Melanocyte of skin (primary cell): ENCODE measurements at places on chromosomes 12 and 14. TPM values are rescaled to one million over a fixed set of nuclear protein-coding genes. Genes with fewer than 3 reads are reported as not detected.

The IFT81 gene
- 30.3 and 47.3 TPM in 2 replicates for total RNA-seq

The ASCL1 gene
- total RNA-seq: under 0.01 TPM in 1 of 2 replicates, not detected in the other

The NXPH4 gene
- total RNA-seq: 0.33 and 0.62 TPM in 2 replicates

The FITM1 gene
- total RNA-seq: 0.34 and 0.73 TPM in 2 replicates

The CACNA2D4 gene
- total RNA-seq: under 0.01 and 0.34 TPM in 2 replicates

The GALNT16 gene
- under 0.01 TPM in 1 of 2 replicates, not detected in the other for total RNA-seq

The SERPINA9 gene
- total RNA-seq: not detected in 2 replicates

The TCTN2 gene
- 28.4 and 34.8 TPM in 2 replicates for total RNA-seq

The OR10G3 gene
- total RNA-seq: not detected in 2 replicates

The RAD9B gene
- 0.34 and 0.36 TPM in 2 replicates for total RNA-seq

The CTSG gene
- not detected in 2 replicates for total RNA-seq

The SLC6A12 gene
- total RNA-seq: 0.77 TPM in 1 of 2 replicates, not detected in the other

The PPP4R3A gene
- 48.7 and 49.6 TPM in 2 replicates for total RNA-seq

The MGP gene
- not detected in 2 replicates for total RNA-seq

The ABHD12B gene
- under 0.01 TPM in 1 of 2 replicates, not detected in the other for total RNA-seq

The MANSC1 gene
- total RNA-seq: 4.0 and 4.1 TPM in 2 replicates

The TRPV4 gene
- 1.2 and 1.3 TPM in 2 replicates for total RNA-seq

The OLR1 gene
- total RNA-seq: not detected in 2 replicates

The GARIN6 gene
- total RNA-seq: not detected in 2 replicates

The NRXN3 gene
- total RNA-seq: 1.00 and 4.0 TPM in 2 replicates
